Stimulated activated CD4-positive, alpha-beta T cell treated with anti-CD3 and anti-CD28 coated beads, Interleukin-4, amount 100 ng/mL, for 4 hours (primary cell): ENCODE measurements at places on chromosomes 1 and 21.

DNA sequence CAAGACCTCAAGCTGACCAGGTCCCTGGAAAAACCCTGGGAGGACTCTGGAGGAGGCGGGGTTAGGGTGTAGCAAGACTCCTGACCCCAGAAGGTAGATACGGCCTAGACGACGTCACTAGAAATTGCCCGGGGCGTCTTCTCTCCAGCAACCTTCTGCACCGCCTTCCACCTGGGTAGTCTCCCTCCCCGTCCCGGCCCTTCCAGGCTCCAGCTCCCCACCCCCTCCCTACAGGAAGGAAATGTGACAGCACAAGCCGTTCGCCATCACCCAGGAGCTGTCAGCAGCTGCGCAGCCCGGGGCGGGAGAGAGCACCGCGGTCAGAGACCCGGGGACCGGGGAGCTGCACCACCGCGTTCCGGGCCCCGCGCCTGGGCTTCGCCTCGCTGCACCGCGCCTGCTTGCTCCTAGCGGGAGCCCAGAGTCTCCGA, 20.0 kb downstream of the SERTAD4 start:
- DNase-seq = no peak

GRCh38 chr21:43639470-43640353, 19.6 kb downstream of the HSF2BP start:
- no peak for DNase-seq

- no peak for DNase-seq
Measured at GRCh38 chr1:17654519-17654918, 100.6 kb upstream of the ACTL8 start.

DNA sequence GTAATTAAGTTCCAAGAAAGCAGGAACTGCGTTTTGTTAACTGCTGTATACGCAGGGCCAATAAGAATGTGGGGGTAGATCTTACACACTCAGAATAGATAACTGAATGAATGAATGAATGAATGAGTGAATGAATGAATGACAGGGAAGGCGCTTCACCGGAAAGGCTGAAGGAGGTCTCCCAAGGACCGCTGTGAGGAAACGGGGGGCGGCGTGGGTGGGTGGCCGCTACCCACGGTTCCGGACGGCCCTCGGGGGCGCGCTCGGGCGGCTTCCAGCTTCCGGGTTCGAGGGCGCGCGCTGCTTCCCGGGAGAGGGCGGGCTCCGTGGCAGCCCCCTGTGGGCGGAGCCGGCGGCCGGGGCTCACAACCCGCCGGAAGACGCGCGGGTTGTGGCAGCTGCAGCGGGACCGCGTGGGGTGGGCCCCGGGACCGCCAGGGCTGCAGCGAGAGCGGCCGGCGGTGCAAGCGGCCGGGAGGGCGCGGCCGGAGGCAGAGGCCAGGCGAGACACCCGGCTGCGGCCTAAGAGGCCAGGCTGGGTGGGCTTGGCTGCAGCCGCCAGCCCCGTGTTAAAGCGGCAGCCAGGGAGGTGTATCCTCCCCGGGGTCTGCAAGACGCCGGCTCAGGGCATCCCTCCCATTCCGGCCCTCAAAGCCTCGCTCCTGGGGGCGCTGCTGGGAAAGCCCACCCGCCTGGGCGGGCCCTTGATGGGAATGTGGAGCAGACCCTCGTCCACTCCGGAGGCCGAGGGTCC, at the start of gene ZFP69:
Gene ZFP69, plus strand, starts transcription at position 367 of the 754 bp plus-strand sequence. CDS start 2,072 bp downstream, outside the sequence.
- peak; percentile 70 for DNase-seq

DNA sequence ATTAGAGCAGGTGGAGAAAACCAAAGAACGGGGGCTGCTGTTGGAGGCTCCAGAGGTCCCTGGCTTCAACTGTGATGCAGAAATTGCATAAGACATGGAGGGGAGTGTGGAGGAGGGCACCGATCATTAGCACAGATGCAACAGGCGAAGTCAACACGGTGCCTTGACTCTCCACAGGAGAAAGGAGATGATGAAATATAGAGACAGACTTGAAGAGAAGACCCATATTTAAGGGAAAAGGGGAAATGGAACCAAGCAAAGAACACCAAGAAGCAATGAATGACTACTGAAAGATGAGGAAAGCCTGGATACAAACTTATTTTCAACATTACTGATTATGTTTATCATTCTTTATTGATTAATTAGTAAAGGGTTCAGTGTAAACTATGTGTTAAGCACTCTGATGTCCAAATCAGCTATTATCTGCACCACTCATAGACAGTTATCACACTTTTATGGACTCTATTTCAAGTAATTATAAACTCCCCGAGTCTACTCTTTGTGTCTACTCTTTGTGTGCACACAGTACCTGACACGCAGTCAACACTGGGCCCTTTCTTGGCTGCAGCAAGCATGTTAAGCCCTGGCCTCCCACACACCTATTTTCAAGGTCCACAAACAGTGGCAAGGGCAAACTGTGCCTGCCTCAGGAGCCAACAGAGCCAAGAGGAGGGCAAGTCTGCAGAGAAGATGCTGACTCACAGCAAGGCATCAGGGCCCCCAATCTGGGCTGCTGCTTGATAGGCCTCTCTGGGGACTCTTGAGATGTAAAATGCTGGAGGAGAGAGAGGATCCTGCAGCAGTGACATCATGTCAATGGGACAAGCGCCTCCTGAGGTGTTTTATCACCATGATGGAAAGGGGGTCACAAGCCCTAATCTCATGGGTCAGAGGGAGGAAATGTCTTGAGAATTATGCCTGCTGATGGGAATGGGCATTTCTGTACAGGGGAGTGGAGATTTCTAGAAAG, 17.6 kb downstream of the PCNX2 start:
- DNase-seq = no peak

DNA sequence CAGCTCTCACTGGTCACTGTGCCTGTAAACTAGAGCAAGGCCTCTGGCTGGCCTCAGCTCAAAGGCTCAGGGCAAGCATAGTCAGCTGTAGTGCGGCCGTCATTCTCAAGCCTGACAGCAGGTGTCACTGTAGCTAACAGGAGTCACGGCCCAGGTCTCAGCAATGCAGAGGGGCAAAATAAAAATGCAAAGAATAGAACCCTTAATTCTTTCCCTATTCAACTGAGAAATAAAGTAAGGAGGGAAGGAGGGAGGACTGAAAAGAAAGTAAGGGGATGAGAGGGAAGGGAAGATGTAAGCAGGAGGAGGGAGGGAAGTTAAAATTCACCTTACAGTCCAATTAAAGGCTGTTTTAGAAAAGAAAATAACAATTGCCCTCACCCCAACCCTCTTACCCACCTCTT, 106.1 kb downstream of the KIAA0319L start:
- peak; percentile 71 for DNase-seq

- no peak for DNase-seq
Measured at GRCh38 chr1:225424562-225425200, 3.2 kb downstream of the LBR start.

GRCh38 chr1:84550826-84551225, 23.4 kb downstream of the CTBS start:
- no peak for DNase-seq

DNA sequence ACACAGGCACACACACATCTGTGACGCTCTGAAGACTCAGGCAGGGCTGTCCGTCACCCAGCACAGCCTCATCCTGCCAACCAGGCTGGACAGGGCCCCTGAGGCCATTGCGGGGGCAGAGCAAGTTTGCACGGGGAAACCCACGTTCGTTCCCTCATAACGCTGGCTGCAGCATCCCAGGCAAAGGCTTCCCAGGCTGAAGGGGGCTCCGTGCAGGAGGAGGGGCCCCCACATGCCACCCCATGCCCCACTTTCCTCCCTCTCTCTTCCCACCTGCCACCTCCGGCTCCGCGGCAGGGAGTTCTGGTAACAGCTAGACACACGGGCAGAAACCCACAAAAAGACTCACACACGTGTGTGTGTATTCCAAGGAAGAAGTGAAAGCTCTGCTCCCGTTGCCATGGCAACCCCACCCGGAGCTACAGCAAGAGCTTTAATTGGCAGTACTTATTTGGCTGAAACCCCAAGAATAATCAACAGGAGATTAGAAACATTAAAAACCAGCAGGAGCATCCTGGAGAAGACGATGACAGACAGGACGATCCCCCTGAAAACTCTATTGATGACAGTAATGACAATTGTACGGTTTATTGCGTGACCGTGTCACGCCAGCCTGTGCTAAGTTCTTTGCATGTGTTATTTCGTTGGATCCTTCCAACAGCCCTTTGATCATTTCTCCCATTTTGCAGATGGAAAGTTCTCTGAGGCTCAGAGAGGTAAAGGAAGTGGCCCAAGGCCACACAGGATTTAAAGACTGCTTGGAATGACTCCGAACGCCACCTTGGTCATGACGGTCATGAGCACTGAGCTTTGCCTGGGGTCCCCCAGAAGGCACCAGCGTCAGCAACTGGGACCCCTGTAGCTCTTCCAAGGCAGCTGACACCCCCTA, 247.1 kb downstream of the NPHP4 start:
- DNase-seq = no peak

GRCh38 chr21:26842300-26842699, 2.9 kb downstream of the ADAMTS1 start:
- no peak for DNase-seq

GRCh38 chr1:2414297-2414958, 2.1 kb upstream of the PEX10 start:
- peak; percentile 78 for DNase-seq

DNA sequence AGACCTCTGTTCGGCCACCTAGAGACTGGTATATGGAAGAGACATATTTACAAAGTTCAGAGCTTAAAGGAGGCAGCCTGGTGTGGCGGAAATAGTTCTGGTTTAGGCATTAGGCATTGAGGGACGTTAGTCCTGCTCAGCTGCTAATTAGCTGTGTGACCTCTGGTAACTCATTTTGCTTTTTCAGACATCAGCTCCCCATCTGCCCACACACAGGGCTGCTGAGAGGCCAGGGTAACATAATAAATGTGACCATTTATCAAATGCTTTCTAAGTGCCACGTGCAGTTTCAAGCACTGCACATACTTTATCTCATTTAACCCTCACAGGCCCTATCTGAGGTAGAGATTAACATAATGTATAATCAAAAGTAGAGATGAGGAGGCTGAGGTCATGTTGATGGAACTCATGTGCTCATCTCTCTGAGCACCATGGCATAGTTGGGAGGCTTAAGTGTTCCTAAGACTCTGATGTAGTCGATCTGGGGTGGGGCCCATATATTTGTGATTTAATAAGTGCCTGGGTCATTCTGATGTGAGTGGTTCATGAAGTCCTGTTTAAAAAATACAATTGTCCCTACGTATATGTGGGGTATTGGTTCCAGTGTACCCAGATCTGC, 267.2 kb upstream of the PLXNA2 start:
- no peak for DNase-seq

GRCh38 chr1:232617237-232617636, 12.7 kb downstream of the SIPA1L2 start:
- no peak for DNase-seq

DNA sequence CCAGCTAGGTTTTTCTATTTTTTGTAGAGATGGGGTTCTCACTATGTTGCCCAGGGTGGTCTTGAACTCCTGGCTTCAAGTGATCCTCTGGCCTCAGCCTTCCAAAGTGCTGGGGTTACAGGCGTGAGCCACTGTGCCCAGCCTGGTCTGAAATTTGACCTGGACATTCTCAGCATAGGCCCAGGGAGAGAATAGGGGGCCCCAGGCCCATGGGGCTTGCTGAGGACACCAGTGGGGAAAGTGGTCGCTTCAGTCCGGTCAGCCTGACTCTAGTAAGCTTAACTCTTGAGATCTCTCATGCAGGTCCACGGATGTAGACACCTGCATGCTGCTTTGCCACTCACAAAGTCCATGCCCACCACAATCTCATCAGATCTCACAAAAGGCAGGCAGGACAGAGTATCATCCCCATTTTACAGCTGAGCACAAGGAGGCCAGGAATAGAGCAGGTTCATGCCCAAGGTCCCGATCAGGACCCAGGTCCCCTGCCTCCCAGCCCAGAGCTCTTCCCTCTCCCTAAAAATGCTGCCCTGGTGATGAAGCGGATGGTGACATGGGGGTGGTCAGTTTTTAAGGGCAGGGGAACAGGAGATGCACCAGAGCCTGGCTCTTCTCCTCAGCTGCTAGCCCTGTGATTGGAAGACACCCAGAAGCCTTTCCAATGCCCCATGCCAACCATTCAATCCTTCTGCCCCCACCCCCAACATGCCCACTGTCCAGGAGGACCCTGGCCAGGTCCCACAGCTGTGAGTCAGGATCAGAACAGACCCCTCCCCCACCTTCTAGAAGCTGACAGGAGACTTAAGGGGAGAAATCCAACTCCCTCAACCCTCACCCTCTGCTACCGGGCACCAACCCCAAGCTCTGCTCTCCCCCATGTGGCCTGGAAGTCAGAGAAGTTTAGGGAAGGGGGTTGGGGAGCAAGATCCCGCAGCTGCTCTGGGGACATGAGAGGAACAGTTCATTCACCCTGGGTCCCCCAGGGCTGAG, 1.8 kb downstream of the FHL3 start:
- DNase-seq = no peak

GRCh38 chr1:217425422-217425821, 205.5 kb downstream of the GPATCH2 start:
- DNase-seq = no peak

DNA sequence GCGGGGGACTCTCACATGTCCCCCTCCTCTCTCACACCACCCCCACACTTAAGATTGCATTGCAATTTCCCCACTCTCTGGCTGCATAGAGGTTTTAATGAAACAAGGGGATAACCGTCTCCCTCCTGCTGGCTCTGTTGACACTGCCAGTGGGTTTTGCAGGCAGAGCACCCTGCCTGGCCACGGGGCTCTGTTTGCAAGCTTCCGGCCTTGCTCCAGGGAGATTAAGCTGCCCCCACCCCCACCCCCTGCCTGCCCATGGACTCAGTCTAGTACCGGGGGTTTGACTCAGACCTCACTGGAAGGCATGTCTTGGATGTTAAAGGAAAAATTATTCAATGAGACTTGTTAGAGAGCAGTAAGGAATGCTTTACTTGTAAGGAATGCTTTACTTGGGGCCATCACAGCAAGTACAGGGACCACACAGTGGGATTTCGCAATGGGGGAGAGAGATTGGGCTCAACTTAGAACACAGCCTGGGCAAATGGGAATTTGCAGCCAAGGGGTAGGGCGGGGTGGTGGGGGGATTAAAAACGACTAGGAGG, 101.0 kb downstream of the AJAP1 start:
- no peak for DNase-seq

GRCh38 chr1:2914702-2915101, 106.6 kb upstream of the ACTRT2 start:
- DNase-seq = no peak

- DNase-seq = no peak
Measured at GRCh38 chr1:232568906-232569553, 60.9 kb downstream of the SIPA1L2 start.

GRCh38 chr1:206039046-206039973, 13.7 kb upstream of the RHEX start:
- no peak for DNase-seq

DNA sequence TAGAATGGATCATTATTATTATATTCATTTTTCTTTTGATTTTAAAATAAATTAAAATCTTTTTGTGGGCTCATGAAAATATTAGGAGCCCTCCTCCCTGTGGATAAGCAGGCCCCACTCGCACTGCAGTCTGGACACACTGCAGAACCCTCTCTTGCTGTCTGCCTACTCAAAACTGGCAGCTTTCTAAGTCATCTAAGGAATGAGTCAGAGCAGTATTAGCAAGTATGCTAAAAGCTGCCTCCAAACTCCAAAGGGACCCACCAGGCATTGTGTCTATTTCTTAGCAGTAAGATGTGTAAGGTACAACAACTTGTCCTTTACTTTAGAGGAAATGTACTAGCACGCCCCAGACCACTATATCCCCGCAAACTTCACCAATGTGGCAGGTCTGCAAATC, 108.8 kb downstream of the SYF2 start:
- no peak for DNase-seq

GRCh38 chr1:183912265-183912886, 107.5 kb downstream of the RGL1 start:
- no peak for DNase-seq
